ENCODE measurements at places on chromosomes 4 and X. TPM values are rescaled to one million over a fixed set of nuclear protein-coding genes. Genes with fewer than 3 reads are reported as not detected.

DNA sequence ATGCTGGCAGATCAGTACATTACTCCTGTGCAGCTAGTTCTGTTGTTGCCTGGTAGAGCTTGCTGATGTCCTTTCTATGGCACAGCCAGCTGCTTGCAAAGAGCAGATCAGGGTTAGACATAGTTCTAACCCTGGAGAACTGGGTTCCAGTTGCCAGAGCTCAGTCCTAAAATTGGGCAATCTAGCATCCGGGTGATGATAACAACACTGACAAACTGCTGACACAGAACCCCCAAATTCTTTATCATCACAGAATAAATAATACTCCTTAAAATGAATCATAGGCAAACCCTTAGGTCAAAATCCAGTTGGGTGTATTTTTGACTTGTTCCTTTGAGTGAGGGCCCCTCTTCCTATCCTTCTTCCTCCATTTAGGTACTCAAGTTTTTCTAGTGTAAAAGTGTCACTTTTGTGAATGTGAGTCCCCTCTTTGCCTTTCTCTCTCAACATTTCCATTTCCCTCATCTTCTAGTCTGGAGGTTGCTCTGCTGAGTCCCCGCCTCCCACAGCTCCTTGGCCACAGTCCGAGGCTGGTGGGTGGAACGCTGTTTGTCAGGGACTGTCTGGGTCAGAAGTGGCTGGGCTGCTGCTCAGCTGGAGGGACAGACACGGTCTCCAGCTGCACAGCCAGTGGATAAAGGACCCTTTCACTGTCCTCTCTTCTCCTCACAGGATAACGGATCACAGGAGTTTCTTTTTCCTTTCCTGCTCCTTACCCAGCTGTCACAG is 93.6 kb upstream of the RASGEF1B start:
- DNase-seq, result no peak

The FANCB gene
- 6.8 TPM for total RNA-seq

DNA sequence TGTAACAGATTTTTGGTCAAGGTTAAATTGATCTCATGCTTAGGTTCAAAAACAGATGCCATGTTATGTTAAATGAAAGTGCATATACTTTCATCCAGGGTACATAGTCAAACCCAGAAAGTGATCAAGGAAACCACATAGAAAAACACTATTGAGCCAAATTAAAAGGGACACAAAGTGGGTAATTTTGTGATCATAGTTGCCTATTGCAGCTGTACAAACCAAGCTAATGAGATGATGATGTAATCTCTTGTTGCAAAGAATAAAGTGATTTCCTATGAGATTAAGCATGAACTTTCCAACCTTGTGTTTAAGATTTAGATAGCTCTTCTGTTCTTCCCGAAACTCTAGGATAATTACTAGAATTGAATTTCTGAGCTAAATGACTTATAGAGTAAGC is 20.2 kb upstream of the LIMCH1 start:
- DNase-seq, result no peak

The ATOH1 gene
- not detected for total RNA-seq

The DGAT2L6 gene
- total RNA-seq, result not detected

DNA sequence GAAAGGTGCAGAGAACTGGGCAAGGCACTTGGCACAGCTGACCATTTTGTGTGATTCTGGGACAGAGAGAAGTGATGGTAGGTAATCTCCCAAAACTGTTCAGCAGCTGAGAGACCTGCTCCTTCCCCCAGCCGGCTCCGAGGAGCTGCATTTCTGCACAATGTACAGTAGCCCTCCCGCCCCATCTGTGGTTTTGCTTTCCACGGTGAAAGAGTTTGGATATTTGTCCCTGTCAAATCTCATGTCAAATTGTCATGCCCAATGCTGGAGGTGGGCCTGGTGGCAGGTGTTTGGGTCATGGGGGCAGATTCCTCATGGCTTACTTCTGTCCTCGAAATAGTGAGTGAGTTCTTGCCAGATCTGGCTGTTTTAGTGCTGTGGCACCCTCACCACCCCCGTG is 90.5 kb upstream of the CD99 start:
- DNase-seq, result no peak

The BGN gene
- total RNA-seq, result 27.4 TPM

The PRKG2 gene
- total RNA-seq, result not detected

DNA sequence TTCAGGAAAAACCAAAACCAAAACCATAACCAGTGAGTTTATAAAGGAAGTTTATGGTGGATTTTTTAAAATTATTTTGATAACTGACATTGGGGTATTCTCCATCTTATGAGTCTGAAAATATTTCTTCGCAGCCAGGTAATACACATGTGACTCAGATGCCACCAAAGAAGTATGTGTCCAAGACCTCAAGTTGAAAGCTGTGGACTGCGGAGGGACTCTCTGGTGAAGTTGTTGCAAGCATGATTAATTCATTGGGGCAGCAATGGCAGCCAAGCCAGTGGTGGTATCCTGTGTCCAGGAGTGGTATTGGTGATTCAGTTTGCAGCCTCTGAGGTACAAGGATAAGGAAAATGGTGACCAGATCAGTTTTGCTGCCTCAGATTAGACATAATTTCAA is 14.0 kb upstream of the ADH5 start:
- no peak for DNase-seq

The SNCA gene
- total RNA-seq, result 140 TPM

DNA sequence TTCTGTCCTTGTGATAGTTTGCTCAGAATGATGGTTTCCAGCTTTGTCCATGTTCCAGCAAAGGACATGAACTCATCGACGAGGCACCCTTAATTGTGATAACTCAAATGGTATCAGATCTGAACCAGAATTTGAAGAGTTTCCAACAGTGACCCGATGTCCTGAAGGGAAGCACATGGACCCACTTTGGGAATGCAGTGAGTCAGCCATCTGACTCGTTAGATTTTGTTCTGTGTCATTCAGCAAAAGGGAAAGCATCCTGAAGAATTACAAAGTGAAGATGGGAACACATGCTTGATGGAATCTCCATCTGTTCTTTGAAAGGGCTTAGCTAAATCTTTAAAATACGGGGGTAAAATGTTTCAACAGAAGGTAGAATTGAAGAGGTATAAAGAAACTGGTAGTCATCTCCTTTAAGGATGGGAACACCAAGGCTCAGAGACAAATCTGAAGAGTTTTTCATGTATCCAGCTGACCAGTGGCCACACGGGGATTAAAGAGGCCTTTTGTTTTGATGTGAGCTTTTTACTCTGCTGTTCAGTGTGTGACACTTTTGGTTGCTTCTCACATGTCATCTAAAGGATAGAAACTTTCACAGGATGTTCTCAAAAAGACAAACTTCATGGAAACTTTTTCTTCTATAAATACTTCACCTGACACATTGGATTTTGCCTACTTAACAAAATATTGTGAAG is 393.8 kb downstream of the INPP4B start:
- no peak for DNase-seq

- DNase-seq, result no peak
These were observed 341.4 kb upstream of the IRS4 start for GRCh38 chrX:109077788-109078187.

The FOXR2 gene
- total RNA-seq, result not detected

DNA sequence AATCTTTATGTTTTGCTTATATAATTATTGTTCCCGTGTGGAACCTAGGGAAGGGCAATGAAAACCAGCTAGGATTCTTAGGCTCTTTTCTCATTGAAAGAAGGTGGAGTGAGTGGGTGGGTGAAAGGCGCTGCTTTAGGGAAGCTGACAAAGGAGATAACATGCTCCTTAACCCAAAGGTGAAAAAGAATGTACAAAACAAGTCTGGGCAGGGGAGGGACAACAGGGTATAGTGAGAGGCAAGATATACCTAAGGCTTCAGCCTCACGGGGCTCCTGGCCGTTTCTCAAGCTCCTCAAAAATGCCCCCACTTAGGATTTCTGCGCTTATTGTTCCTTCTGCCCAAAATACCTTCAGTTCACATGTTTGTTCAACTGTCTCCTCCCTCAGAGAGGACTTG is 1.8 kb downstream of the SH2D1A start:
- no peak for DNase-seq

The SHROOM4 gene
- total RNA-seq, result 39.0 TPM

DNA sequence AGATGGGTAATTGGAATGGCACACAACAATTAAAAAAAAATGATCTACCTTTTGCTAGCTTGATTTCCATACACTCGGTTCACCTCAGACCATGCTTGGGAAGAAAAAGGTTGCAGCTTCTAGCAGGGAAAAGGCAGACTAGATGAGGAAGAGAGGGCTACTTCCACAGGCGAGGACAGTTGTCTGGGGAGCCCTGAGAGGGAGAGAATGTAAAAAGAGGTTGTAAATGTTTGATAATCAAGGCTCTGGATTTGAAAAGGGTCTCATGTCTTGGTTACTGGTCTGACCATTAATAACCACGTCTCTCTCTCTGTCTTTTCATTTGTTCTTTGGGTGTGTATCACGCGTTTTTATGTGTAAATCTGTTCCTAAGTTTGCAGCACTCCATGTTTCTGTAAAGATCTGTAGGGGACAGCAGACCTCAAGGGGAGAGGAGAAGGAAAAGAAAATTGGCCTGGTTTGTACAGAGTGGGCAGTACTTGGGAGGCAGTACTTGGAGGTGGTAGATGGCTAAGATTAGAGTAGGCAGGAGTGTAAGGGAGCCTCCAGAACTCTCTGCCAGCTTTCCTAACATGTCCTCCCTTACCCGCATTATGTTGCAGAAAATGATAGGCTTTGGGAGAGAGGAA is 750 bp downstream of the ARMCX5 start:
- peak; percentile 45 for DNase-seq

DNA sequence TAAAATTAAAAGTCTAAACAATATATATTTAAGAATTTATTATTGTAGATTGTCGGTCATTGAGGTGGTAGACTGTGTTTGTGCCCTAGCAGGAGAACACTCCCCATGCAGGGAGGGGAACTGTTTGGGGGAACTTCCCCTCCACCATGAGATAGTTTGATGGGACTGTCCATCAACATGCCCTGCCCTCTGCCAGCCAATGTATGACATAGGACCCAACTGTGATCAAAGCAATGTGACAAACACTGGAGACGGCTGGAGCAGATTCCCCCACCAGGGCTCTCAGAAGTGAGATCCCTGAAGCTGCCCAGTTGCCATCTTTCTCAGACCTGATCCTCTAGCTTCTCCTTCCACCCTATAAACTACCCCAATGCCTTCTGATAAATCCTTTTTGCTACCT is 44.9 kb downstream of the SH3KBP1 start:
- no peak for DNase-seq

DNA sequence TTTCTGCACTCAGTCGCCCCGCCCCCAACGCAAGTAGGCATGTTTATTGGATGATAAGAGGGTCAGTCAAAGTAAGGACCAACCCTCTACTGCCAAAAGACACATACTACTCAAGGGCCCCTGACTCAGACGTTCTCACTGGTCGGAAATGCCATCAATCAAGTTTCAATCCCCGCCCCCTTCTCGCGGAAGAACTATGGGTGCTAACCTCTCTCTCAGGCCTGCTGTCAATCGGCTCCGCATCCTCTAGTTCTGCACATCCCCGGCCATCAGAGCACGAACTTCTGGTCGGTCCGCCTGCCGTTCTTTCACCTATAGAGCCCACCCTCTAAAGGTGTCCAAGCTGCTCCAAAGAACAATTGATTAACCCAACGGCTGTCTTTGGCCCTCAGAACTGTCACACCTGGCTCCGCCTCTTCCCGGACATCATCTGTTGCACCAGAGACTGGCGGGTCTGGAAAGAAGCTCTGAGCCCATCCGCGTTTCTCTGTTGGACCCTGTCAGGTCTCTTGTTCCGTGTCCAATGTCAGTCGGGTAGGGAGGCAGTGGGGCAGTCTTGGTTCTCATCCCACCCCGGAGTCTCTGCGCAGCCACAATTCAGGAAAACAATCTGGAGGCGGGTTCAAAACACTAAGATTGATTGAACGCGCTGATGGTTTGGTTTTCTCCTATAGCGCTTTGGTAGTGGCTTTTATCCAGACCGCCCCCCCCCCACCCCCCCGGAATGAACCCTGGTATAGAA is 15.2 kb downstream of the NDUFB11 start:
- DNase-seq, result peak; percentile 95

DNA sequence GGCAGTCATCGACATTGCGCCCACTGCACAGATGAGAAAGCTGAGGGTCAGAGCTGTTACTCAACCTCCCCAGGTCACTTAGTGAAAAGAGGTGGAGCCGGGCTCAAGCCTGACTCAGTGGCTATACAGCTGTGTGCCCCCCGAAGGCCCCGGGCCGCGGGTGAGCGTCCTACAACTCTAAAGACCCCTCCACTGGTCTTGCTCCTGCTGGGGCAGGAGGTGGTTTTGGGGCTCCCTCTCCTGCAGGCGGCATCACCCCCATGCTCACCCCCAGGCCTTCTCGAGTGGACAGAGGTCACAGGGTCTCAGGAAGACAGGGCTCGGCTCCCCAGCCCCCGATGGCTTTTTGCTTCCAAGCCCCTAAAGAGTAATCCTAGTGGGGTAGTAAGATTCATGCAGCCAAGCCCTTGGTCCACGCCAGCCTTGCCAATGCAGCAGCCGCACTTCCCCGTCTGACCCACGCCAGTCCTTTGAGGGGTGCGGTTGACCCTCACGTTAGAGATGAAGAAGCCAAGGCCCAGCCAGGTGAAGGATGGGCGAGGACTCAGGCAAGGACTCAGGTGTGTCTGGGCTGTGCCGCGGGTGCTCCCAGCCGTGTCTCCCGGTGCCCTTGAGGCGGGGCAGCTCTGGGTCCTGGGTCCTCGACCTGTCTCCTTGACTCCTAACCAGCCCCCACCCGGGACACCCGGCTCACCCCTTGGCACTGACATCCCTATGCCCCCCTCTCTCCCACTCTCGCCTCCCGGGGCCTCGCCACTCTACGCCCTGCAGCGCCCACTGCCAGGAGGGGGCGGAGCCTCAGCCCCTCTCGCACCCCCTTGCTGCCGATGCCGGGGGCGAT is 200.4 kb downstream of the AFAP1 start:
- no peak for DNase-seq

The FRMD7 gene
- not detected for total RNA-seq

DNA sequence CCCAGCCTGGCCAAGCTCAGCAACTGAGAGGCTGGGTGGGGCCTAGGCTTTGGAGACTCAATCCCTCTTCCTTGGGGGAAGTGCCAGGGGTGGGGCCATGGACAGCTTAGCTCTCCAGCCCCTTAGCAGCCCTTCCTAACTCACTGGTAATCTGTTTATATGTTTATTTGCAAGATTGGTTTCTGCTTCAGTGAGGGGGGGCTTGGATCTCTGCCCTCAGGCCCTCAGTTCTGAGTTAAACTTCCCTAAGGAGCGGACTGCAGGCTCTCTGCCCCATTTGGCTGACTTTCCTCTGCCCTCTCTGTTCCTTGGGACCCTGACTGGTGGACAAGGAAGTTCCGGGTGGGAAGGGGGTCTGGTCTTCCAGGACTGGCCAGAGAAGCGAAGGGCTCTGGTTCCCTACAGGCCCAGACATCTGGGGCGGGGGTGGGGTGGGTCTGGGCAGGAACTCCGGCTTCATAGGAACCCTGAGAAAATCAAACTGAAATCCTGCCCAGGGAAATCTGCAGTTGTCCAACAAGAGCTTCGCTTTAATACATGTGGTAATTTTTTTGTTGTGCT is 51.4 kb downstream of the NALF2 start:
- no peak for DNase-seq

The ARHGAP6 gene
- total RNA-seq, result 0.17 TPM

GRCh38 chr4:80990851-80991250 is 39.7 kb upstream of the BMP3 start:
- DNase-seq, result no peak

- no peak for DNase-seq
These were observed 12.5 kb downstream of the SH2D1A start for GRCh38 chrX:124358800-124359383.

GRCh38 chr4:105150503-105150902 is 3.8 kb downstream of the TET2 start:
- no peak for DNase-seq
